ENCODE measurements at places on chromosomes 2 and 18. TPM values are rescaled to one million over a fixed set of nuclear protein-coding genes. Genes with fewer than 3 reads are reported as not detected.

- no peak overlapping the region for H3K27ac ChIP-seq
- DNase-seq = no peak
- peaks cover 12% of the 10 kb centered on the region for H3K4me1 ChIP-seq
- H3K36me3 ChIP-seq = no peaks in the 10 kb centered on the region
- no peaks in the 10 kb centered on the region for H3K27me3 ChIP-seq
- no peak overlapping the region for H3K4me3 ChIP-seq
Observed at GRCh38 chr18:51107598-51108305, 77.7 kb downstream of the SMAD4 start.

- H3K27ac ChIP-seq = no peak overlapping the region
- 0 out of 2 replicates have a peak, but pooled peaks cover 9% of the 10 kb centered on the region for H3K27me3 ChIP-seq
- no peaks in the 10 kb centered on the region for H3K4me1 ChIP-seq
Observed at GRCh38 chr2:16784652-16785051, 119.0 kb upstream of the CYRIA start.

DNA sequence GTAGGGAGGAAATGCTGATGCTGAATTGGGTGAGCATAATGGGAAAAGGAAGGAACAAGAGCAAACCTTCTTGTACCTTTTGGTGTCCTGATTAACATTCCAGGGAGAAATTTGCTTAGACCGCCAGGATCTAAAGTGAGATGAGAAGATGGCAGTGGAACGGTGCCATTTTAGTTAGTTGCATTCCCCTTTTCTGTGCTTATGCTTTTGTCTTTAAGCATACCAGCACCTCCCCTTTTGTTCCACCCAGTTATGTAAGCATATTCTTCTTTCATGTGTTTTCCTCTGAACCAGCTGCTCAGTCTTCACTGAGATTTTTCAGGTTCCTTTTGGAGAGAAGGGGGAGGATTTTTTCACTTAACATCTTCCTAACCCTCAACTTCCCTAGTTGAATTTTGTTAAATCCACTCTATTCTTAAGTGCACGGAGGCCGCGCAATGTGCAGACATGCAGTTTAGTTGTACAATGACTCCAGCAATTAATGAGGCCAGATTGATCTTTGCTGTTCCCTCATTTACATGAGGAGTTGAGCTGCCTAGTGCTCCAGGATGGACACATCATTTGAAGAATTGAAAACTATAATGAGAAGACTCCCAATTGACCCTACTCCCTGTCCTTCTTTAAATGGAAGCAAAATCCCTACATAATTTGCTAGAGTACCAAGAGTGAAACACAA is 73.9 kb downstream of the MAP4K4 start:
- no peak overlapping the region for H3K4me3 ChIP-seq
- no peak for DNase-seq
- no peaks in the 10 kb centered on the region for H3K36me3 ChIP-seq
- peaks cover 23% of the 10 kb centered on the region for H3K4me1 ChIP-seq

DNA sequence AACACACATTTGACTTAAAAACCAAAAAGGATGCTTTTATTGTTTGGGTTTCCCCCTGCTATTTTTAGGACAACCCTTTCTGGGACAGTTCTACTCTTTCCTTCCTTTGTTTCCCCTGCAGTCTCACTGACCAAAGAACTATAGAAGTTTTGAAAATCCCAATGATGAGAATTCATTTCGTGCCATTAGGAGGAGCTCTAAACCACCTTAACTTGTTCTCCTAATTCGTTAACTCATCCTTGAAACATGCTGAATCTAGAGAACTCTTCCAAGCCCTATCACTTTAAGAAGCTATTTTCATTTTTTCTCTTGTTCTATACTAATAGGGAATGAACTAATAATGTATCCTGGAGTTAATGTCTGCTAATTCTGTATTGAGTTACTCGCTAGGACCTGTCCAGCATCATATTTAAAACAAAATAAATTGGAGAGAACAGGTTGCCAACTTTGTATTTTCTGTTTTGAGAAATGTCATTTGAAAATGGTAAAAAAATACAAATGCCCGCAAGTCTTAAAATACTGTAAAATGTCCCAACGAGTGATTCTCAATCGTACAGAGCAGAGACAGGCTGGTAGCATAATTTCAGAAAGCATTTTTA is 62.9 kb downstream of the AFTPH start:
- H3K27me3 ChIP-seq = no peaks in the 10 kb centered on the region
- DNase-seq = peak; percentile 34
- H3K4me1 ChIP-seq = no peaks in the 10 kb centered on the region
- H3K4me3 ChIP-seq = no peak overlapping the region
- H3K36me3 ChIP-seq = no peaks in the 10 kb centered on the region

- H3K36me3 ChIP-seq = no peaks in the 10 kb centered on the region
- no peak for DNase-seq
- no peak overlapping the region for H3K27ac ChIP-seq
- H3K4me1 ChIP-seq = no peaks in the 10 kb centered on the region
- no peak overlapping the region for H3K4me3 ChIP-seq
- no peaks in the 10 kb centered on the region for H3K27me3 ChIP-seq
Observed at GRCh38 chr18:3092727-3093126, 79.8 kb upstream of the LPIN2 start.

DNA sequence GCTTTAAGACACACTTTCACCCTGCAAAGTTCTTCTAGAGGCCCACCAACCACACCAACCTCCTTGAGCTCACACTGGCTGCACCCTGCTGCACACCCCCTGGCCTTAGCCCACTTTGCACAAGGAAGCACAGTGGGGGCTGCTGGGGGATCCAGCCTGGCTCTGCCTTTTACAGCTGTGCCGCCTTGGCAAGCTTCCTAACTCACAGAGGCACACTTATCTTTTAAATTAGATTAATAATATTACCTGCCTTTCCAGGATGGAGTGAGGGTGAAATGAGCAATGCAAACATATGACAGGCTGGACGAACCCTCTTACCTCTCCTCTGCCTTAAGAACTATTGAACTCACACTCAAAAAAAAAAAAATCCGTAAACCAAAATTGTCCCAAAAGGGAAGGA is 715.8 kb upstream of the ID2 start:
- no peak overlapping the region for H3K4me3 ChIP-seq
- H3K4me1 ChIP-seq = no peaks in the 10 kb centered on the region
- peaks cover 31% of the 10 kb centered on the region for H3K27me3 ChIP-seq

The IRS1 gene
- total RNA-seq = 88.8 TPM

The SETBP1 gene
- total RNA-seq = 0.05 TPM

The SERPINB8 gene
- 5.9 TPM for total RNA-seq

The SIX2 gene
- total RNA-seq = 0.54 TPM

DNA sequence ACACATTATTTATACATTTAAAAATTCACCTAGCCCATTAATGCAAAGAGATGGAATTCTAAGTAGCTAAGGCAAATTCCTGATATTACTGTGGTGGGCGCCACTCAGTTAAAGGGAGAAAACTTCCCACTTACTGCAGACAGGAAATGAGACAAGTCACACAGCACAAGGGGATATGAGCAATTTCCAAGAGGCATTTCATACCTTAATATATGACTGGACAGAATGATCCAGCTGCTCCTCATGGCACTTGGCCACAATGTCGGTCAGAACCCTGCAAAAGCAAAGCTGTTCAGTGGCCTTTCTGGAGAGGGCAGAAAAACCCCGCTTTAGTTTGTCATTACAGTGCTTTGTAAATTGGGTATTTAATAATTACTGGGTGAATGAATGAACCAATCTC is 121.4 kb upstream of the CCDC195 start:
- no peaks in the 10 kb centered on the region for H3K36me3 ChIP-seq
- no peak overlapping the region for H3K4me3 ChIP-seq
- H3K4me1 ChIP-seq = no peaks in the 10 kb centered on the region
- H3K27ac ChIP-seq = no peak overlapping the region

GRCh38 chr18:53441761-53442414 is 782.6 kb downstream of the MBD2 start:
- no peak overlapping the region for H3K27ac ChIP-seq
- no peaks in the 10 kb centered on the region for H3K4me1 ChIP-seq
- no peak for DNase-seq
- no peaks in the 10 kb centered on the region for H3K27me3 ChIP-seq
- H3K36me3 ChIP-seq = no peaks in the 10 kb centered on the region

DNA sequence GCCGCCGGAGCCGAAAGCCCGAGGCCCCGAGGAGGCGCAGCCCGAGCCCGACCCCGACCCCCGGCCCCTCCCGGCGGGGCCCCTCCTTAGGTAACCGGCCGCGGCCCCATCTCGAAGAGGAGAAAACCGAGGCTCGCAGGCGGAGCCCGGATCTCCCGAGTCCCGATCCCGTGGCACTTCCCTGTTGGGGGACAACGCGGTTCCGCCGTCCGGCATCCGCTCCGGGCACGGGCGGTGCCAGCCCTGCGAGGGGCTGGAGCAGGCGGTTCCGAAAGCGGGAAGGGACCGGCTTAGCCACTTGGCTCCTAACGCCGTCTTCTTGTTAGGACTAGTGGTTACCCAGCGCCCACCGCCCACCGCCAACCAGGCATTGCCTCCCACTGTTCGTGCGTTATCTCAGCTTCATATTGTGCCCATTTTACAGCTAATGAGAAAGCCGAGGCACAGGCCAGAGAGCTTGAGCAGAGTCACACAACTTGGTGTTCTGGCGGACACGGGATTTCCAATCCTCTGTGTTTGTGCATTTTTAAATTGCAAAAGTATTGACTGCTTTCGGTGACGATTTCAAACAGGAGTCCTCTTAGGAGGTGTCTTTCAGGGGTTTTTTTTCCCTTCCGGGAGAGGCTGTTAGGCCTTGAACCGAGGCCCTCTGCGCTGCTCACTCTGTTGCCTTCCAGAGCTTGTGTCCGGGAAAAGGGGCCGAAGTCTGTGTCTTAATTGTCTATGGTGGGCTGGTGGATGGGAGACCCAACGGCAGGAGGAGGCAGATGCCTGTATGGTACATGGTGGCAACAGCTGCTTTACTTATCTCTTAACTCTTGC is 562 bp downstream of the CENPA start:
- H3K4me3 ChIP-seq = peak overlapping the region; percentile 88
- no peaks in the 10 kb centered on the region for H3K27me3 ChIP-seq
- peak overlapping the region; percentile 63 for H3K27ac ChIP-seq
- H3K36me3 ChIP-seq = peaks cover 25% of the 10 kb centered on the region
- no peak for DNase-seq
- H3K4me1 ChIP-seq = no peaks in the 10 kb centered on the region

GRCh38 chr2:208311321-208311720 is 45.3 kb downstream of the PIKFYVE start:
- DNase-seq = no peak
- no peak overlapping the region for H3K4me3 ChIP-seq
- H3K36me3 ChIP-seq = peaks cover 11% of the 10 kb centered on the region

DNA sequence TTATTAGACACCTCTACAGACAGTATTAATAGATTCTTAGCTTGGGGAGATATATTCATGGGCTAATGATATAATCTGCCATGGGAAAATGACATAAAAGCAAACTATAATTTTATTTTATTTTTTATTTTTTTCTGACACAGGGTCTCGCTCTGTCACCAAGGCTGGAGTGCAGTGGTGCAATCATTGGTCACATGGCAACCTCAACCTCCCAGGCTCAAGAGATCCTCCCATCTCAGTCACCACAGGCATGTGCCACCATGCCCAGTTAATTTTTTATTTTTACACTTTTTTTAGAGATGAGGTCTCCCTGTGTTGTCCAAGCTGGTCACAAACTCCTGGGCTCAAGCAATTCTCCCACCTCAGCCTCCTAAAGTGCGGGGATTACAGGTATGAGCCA is 39.3 kb downstream of the RTN4 start:
- no peaks in the 10 kb centered on the region for H3K27me3 ChIP-seq
- no peak overlapping the region for H3K27ac ChIP-seq
- no peak overlapping the region for H3K4me3 ChIP-seq
- H3K4me1 ChIP-seq = peaks cover 43% of the 10 kb centered on the region

The OSBPL6 gene
- 11.6 TPM for total RNA-seq

DNA sequence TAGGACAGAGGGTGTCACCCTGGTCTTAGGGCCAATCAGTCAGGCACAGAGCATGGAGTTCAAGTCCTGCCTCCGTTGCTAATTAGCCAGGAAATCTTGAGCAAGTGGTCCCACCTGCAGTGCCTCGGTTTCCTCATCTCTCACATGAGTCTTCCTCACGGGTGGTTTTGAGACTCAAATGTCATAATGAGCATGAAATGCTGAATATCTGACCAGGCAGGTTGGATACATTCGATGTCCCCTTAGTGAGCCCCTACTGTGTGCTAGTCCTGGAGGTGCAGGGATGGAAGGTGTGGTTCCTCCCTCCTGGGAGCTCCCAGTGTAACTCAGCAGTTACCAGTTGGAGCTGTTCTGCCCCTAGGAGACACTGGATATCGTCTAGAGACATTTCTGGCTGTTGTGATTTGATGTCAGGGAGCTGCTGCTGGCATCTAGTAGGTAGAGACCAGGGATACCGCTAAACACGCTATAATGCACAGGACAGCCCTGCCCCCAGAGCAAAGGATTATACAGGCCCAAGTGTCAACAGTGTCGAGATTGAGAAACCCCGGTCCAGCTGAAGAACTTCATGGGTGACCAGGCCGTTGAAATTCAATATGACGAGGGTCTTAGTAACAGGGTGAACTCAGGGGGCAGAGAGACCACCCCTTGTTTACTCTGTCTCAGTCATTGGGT is 118.5 kb upstream of the TWIST2 start:
- H3K4me3 ChIP-seq = no peak overlapping the region
- H3K36me3 ChIP-seq = no peaks in the 10 kb centered on the region
- no peak for DNase-seq
- no peaks in the 10 kb centered on the region for H3K27me3 ChIP-seq

DNA sequence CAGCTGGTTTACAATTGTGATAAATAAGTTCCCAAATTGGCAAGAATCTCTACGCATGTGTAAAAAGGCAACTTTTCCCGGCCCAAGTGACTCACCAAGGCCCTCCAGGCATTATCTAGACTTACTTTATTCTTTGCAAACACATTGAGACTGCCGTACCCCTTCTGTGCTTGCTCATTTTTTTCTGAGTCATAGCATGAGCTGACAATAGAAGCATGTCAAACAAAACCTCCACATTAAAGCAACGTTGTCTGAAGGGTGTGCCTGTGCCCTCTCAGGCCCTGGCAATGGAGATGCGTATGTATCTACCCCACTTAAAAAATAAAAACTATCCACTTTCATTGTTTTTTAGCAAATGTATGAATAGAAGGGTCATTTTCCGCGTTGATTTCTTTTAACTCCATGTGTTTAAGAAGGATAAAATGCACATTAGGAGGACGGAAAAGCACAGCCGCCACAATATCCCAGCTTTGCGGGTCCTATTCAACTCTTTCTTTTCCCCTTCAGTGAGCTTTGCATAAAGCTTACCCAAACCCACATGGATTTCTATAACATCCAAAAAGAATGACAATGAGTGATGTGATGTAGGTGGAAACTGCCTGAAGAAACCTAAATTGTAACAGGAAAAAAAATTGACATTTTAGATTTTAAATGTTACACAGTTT is 298.2 kb downstream of the CDCA7 start:
- no peaks in the 10 kb centered on the region for H3K36me3 ChIP-seq
- H3K27me3 ChIP-seq = no peaks in the 10 kb centered on the region
- peak overlapping the region; percentile 61 for H3K27ac ChIP-seq
- H3K4me3 ChIP-seq = no peak overlapping the region

GRCh38 chr2:44543773-44544725 is 182.3 kb downstream of the CAMKMT start:
- no peak for DNase-seq
- peaks cover 7% of the 10 kb centered on the region for H3K4me1 ChIP-seq
- H3K27ac ChIP-seq = no peak overlapping the region

GRCh38 chr2:149441255-149441654 is 110.9 kb downstream of the LYPD6 start:
- DNase-seq = no peak
- no peaks in the 10 kb centered on the region for H3K27me3 ChIP-seq
- H3K4me1 ChIP-seq = no peaks in the 10 kb centered on the region

All from HCT116 (cell line).